ENCODE measurements at places on chromosomes 1 and 21. TPM values are rescaled to one million over a fixed set of nuclear protein-coding genes. Genes with fewer than 3 reads are reported as not detected.

Gene OTUD7B
- 11.3 TPM for total RNA-seq

Gene SLC26A9
- total RNA-seq, result not detected

Gene ATP1A4
- total RNA-seq, result not detected

Gene FAM167B
- total RNA-seq, result 1.5 TPM

Gene KRTAP12-2
- not detected for total RNA-seq
